Stimulated activated memory B cell treated with anti-CD40 and anti-IgM and Interleukin-4, amounts not matched to agents 10 μg/mL and 1 μg/mL and 100 μg/mL, for 72 hours (primary cell): ENCODE measurements at places on chromosomes 6 and 20.

GRCh38 chr20:420721-421574 is 12.8 kb downstream of the RBCK1 start:
- peak; percentile 60 for ATAC-seq

DNA sequence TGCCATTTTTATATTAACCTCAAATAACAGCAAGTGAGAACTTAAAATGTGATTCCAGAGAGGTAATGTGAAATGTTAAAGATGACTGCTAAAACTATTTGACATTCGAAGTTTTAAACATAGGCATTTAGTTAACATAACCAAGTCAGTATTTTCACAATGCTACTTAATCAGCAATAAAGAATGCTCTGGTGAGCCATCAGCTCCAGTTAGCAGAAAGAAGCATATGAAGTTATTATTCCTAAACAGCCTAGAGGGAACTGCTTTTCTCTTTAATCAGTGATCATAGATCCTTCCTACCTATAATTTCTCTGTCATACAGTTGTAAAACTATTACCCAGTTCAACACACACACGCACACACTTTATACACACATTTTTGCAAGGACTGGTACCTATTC is 60.1 kb downstream of the MMS22L start:
- ATAC-seq, result no peak

DNA sequence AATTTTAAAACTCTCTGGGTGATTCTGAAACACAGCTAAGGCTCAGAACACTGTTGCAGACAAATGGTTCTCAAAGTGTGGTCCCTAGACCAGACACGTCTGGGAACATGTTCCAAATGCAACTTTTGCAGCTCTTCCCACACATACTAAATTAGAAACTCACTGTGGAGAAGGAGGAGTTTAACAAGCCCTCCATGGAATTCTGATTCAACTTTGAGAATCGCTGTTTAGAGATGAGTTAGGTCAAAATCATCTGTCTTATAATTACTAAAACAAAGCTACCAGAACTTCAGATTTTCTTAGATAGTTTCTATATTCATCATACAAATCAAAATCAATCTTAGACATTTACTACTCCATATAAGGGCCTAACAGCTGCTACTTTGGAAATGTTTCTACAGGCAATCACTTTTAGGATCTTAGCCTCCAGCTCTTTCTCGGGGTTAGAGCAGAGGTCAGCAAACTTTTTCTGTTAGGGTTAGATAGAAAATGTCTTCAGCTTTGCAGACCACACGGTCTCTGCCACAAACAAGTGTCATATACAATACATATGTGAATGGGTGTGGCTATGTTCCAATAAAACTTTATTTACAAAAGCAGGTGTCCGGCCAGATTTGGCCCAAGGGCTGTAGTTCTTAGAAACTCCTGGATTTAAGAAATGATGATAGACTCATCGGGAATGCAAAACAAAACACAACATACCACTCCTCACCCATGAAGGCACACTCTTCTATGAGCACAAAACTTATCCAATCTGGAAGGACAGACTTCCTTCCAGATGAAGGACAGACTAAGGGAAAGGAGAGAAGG is 50.0 kb upstream of the ARHGAP18 start:
- no peak for ATAC-seq

DNA sequence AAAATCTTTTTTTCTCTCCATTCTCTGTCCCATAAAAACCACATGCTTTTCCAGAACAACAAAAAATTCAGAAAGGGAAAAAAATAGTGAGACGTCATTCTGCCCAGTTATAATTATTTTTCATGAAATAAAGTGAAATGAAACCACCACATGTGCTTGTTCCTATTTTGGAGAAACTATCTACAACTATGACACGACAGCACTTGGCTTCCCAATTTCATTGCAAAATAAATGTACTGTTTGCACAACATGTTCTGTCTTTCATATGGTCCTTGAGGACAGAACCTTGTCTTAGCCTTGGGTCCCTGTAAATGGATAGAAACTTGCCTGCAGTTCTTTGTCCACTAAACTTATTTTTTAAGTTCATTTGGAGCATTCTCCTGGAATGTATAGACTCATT is 5.6 kb upstream of the MAN1A1 start:
- ATAC-seq, result peak; percentile 38

GRCh38 chr6:1858196-1858595 is 248.5 kb downstream of the FOXC1 start:
- no peak for ATAC-seq

GRCh38 chr6:11796829-11797228 is 18.2 kb upstream of the ADTRP start:
- ATAC-seq, result no peak

- ATAC-seq, result no peak
Measured at GRCh38 chr20:15061955-15062354, 724.5 kb upstream of the FLRT3 start.

GRCh38 chr6:114312931-114313330 is 29.9 kb downstream of the HS3ST5 start:
- ATAC-seq, result no peak

- ATAC-seq, result no peak
Measured at GRCh38 chr20:60787276-60787675, 464.8 kb upstream of the CDH4 start.

DNA sequence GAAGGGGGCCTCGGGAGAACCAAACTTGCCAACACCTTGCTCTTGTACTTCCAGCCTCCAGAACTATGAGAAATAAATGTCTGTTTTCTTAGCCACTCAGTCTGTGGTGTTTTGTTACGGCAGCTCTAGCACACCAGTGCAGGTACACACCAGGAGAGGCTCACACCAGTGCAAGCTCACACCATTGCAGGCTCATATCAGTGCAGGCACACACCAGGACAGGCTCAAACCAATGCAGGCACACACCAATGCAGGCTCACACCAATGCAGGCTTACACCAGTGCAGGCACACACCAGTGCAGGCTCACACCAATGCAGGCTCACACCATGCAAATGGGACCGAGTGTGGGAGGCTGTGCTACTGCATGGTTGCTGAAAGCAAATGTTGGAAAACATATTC is 4.9 kb upstream of the CTCFL start:
- peak; percentile 4 for ATAC-seq

GRCh38 chr20:20297181-20297580 is 70.7 kb upstream of the INSM1 start:
- ATAC-seq, result no peak

DNA sequence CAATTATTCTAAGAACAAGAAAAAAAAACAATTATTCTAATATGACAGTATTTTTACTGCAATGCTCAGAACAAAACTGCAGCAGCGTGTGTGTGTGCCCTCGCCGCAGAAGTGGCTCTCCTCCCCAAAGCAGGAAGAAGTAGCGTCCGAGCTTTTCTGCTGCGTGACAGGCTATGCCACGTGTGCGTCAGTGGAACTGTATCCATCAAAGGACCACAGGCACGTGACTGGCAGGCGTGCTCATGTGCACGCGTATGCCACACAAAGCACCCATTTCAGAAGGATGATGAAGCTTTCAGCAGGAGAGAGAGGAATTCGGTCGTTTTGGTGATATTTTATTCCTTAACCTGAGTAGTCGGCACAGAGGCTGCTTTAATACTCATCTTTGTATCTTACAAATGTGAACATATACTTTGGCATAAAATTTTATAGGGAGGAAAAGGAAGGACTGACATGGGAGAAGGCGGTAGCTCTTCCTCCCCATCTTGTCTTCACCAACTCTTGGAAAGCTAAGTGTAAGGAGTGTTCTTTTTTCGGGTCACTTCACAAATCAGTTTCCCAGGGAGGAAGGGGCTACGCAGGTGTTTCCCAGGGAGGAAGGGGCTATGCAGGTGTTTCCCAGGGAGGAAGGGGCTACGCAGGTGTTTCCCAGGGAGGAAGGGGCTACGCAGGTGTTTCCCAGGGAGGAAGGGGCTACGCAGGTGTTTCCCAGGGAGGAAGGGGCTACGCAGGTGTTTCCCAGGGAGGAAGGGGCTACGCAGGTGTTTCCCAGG is 3.4 kb downstream of the TCFL5 start:
- ATAC-seq, result no peak

- no peak for ATAC-seq
Measured at GRCh38 chr6:138182939-138183789, 21.4 kb downstream of the ARFGEF3 start.

GRCh38 chr6:3325210-3325609 is 66.5 kb downstream of the PSMG4 start:
- ATAC-seq, result no peak

DNA sequence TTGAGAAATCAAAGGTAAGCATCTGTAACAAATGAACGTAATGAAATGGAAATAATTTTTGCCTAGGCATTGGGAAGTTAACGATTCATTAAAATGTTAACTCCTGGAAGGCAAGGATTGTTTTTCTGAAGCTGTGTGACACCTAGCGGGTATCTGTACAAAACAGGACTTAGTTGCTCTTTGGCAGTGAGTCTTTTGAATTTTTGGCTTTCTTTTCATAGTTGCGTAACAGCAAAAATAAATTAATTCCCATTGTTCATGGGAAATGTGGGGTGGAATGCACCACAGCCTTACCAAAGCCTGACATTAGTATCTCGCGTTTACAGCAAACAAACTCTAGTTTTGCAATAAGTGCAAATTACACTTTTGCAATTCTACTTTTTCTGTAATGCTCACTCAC is 92.7 kb upstream of the DTNBP1 start:
- ATAC-seq, result no peak

DNA sequence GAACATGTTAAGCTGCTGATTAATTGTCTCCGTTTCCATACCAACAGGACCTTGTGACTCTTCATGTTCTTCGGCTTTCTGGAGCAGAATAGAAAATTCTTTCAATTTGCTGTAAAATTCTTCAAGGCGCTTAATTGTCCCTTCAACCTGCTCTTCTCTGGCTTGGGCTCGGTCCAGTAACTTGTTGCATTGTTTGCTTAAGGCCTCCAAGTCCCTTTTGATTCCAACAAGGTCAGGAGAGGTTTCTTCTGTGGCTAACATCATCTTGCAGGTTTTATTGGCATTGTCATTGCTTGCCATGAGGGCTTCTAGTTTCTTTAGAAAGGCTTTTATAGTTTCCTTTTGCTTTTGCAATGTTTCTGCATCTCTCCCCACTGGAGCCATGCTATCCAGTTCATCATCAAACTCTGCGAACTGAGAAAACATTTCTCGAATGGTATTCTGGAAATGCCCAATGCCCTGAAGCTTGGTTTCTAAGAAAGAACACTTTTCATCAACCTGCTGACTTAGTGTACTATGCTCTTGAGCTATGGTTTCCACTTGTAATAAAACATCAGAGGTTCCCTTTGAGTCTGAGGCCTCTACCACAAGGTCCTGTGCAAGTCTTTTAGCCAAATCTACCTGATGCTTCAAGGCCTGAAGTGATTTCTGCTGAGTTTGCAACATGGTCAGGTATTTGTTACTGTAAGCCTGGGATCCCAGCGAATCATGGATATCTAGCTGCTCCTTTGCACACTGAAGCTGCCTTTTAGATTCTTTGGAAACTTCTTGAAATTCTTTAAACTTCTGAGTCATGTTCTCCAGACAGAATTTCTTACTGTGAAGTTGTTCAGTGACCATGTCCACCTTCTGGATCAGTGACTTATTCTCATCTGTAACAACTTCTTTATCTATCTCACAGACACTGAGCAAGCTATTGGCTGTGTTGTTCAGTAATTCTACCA is 90.2 kb downstream of the DST start:
- no peak for ATAC-seq

DNA sequence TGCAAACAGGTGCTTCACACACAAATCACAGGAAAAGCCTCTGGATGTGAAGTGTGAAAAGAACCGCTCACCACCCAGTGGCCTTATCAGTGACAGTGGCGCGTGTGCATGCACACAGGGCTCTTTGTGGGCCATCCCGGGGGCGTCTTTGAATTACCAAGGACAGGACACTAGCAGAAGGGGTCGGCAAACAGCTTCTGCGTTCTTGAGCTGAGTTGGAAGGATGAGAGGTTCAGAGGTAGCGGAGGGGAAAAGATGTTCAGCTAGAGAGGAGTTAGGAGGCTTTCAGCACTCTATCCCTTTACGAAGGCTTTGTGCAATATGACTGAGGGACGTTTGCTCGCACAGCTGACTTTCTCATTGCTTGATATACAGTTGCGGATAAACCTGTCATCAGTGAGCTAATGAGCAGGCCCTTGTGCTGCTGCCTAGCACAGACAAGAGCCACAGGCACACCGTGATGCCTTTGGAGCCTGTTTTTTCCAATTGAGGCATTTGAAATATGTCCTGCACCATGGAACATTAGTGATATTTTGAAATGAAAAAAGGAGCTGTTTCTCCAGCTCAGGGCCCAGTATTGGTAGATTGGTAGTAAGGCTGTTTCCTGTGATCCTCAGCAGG is 83.1 kb downstream of the IYD start:
- ATAC-seq, result no peak

GRCh38 chr6:99130897-99131873 is 183.4 kb upstream of the FBXL4 start:
- no peak for ATAC-seq

DNA sequence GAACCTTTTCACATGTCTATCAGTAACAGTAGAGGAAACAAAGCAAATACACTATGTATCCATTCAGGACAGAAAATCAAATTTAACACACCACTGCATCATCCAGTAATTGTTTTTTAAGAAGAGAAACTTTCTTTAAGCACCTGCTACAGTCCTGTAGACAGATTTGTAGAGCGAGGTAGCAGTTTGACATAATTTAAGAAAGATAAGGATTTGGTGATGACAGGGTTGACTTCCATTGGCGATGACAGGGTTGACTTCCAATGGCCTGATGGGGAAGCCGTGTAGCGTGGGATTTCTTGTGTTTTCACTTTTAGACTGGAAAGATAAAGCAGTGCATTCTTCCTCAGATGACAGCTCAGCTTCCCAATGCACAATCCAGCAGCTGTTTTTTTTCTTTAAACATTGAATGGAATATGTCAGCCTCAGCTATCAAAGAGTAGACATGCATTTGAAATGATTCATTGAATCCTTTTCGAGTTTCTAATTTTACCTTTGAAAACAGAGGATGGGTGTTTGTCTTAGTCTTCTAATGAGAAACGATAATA is 68.5 kb downstream of the ECT2L start:
- ATAC-seq, result no peak

GRCh38 chr6:93391965-93392364 is 27.4 kb downstream of the EPHA7 start:
- ATAC-seq, result no peak

DNA sequence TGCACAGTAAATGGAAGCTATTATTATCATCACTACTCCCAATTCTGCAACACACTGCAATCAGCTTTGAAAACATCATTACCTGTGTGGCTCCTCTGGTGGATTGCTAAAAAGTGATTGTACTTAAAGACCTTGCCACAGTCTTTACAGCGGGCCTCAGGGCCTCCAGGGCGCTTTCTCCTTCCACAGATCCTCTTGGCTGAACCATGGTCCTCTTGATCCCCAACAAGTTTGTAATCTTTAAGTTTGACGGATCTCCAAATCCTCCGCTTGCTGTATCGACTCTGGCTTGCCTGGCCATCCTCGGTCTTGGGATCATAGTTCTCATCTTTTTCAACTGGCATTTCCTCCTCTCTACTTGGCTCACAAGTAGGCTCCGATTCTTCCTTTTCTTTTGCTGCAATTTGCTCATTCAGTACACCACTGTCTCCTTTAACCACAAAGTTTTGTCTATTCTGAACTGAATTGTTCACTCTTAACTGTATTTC is 2.0 kb downstream of the ZBTB24 start:
- no peak for ATAC-seq
